ENCODE measurements at places on chromosomes 6 and 20.

- peak; percentile 30 for DNase-seq
Observed at GRCh38 chr6:97186416-97186999, 96.5 kb downstream of the MMS22L start.

GRCh38 chr6:79435746-79436145 is 101.5 kb downstream of the LCA5 start:
- DNase-seq = no peak

GRCh38 chr20:62732031-62732760 is 23.6 kb downstream of the NTSR1 start:
- no peak for DNase-seq

- DNase-seq = no peak
Observed at GRCh38 chr20:46970937-46971630, 76.4 kb downstream of the EYA2 start.

- DNase-seq = no peak
Observed at GRCh38 chr20:49276161-49276960, 1.5 kb downstream of the ZNFX1 start.

DNA sequence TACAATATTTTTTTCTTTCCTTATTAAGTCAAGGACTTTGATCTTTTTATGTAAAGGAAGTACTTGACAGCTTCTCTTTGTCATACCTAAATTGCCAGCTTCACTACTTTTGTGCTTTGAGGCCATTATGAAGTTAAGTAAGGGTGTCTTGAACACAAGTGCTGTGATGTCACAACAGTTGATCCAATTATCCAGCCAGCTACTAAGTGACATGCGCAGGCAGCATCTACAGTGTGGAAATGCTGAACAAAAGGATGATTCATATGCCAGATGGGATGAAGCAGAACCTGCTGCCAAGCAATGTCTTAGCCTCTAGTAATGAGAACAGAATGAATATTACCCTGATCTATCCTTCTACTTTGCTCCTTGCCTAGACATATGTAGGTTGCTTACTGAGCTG is 68.3 kb upstream of the TMEM244 start:
- no peak for DNase-seq

DNA sequence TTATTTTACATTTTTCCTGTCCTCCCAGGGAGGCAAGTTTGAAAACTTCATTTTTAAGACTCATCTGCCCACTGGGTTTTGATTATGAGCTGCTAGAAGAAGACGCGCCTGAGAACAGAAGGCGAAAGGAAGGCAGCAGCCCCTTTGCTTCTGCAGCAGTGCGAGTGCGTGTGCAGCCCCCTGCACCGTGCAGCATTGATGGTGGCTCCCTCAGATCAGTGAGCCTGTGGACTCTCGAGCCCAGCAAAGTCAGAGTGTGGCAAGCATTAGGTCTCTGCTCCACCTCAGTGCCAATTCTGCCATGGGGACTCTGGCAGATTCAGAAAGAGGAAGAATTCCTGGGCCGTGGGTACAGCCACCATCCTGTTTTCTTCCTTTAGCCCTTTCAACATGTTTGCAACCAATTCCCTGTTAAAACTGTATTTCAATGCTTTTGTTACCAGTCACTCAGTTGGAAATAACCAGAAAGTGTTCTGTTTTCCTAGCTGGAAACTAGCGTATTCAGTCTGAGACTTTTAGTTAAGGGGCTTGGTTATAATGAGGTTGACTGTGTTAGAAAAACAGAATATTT is 134.8 kb upstream of the OGFRL1 start:
- no peak for DNase-seq

DNA sequence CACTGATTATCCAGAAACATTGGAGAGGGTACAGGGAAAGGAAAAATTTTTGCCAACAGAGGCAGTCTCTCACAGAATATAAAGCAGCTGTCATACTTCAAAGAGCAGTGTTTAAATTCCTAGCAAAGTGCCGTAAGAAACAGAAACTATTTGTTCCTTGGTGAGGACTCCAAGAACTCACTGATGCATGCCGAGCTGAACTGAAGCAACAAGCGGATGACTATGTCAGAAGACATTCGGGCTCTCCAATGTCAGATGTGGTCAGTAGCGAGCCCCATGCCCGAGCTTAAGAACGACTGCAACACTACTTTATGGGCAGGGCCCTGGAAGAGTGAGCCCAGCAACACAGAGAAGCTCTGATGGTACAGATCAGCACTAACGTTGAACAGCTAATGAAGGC is 54.7 kb downstream of the OR2B6 start:
- DNase-seq = no peak

GRCh38 chr6:110493253-110493800 is 16.9 kb upstream of the SLC22A16 start:
- no peak for DNase-seq

DNA sequence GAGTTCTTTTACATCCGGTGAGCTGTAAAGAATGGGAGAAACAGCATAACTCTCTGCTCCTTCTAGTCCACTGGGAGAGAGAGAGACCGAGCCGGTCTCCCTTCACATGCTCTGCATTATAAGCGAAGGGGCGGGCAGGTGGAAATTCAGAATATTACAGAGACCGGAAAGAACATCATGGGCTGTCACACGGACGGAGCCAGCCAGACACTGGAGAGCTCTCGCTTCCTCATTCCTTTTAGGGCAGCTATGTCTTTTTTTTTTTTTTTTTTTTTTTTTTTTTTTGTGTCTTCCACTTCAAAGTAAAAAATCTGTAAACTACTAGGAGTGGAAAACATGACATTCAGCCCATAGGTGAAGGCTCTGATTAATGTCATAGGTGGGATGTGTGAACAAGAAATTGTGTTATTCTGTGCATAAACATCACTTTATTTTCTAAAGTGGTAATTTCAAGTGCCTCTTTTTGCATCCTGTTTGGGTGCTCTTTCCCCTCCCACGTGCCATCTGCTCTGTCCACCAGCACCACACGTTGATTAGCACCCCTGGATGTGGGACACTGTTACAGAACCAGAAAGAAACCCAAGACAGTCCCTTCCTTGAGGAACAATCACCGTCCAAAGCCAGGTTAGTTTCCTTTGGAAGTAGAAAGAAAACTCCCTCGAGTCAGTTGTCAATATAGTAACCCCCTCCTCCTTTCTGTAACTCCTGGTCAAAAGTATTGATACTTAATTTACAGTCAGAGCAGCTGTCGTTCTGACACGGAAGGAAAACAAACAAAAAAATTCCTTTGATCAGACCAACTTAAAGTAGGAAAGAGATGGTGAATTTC is at the start of gene TAGAP:
Gene TAGAP (minus strand): TSS at position 93 of the 829 bp plus-strand sequence. CDS start 845 bp downstream, outside the sequence.
- peak; percentile 77 for DNase-seq

DNA sequence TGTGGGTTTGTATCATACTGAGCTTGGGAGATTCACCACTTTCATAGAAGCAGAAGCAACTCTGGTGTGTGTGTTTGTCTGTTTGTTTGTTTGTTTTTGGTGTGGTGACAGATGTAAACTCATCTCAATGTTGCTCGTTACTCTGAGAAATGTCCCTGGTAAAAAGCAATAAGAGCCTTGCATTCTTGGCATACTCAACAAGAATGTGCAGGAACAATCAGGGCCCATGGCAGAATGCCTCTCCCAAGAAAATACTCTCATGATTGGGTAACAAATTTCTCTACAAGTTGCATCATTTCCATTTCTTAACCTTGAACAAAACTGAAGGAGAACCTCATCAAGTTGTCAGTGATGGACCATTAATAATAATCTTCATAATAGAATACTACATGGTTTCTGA is 43.0 kb upstream of the PKHD1 start:
- no peak for DNase-seq

- no peak for DNase-seq
Observed at GRCh38 chr6:168892031-168892430, 361.6 kb downstream of the THBS2 start.

- no peak for DNase-seq
Observed at GRCh38 chr20:62546606-62547005, 70.8 kb upstream of the GATA5 start.

DNA sequence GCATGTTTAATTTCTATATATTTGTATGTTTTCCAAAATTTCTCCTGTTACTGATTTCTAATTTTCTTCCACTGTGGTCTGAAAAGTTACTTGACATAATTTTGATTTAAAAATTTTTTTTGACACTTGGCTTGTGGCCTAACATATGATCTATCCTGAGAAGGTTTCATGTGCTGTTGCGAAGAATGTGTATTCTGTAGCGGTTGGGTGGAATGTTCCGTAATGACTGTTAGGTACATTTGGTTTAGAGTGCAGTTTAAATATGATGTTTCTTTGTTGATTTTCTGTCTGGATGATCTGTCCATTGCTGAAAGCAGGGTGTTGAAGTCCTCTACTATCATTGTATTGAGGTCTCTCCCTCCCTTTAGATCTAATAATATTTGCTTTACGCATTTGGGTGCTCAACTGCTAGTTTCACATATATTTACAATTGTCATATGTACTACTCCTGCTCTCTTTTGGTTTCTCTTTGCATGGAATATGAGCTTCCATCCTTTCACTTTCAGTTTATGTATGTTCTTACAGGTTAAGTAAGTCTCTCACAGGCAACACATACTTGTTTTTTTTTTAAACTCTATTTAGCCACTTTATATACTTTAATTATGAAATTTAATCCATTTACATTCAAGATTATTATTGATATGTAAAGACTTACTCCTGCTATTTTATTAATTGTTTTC is 19.5 kb upstream of the EDN1 start:
- DNase-seq = no peak

- DNase-seq = peak; percentile 38
Observed at GRCh38 chr20:38181207-38181801, 16.2 kb upstream of the TGM2 start.

GRCh38 chr6:126535138-126535537 is 195.2 kb downstream of the CENPW start:
- no peak for DNase-seq

- no peak for DNase-seq
Observed at GRCh38 chr6:134060491-134061106, 8.2 kb upstream of the SLC2A12 start.

DNA sequence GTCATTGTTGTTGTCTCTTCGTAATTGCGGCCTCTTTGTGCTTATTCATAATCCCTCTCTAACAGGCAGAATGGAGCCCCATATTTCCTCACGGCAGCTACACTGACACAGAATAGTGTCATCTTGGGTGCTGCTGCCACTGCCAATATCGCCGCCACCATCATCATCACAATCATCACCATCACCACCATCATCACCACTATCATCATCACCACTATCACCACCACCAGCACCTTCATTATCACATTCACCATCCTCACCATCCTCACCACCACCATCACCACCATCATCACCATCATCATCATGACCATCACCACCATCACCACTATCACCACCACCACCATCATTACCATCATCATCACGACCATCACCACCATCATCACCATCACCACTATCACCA is 10.8 kb downstream of the NPBWR2 start:
- DNase-seq = no peak

DNA sequence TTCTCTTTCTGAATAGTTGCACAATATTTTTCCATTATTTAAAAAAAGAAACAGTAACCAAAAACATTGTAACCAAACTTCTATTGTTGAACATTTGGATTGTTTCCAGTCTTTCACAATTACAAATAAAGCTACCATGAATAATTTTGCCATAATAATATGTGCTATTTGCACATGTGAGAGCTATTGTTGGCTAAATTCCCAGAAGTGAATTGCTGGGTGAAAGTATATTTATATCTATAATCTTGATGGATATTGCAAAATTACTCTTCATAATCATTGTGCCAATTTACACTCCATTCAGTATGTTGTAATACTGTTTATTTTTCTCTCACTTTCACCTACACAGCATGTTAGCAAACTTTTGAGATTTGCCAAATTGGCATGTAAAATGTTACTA is 36.6 kb upstream of the SLC22A16 start:
- no peak for DNase-seq

DNA sequence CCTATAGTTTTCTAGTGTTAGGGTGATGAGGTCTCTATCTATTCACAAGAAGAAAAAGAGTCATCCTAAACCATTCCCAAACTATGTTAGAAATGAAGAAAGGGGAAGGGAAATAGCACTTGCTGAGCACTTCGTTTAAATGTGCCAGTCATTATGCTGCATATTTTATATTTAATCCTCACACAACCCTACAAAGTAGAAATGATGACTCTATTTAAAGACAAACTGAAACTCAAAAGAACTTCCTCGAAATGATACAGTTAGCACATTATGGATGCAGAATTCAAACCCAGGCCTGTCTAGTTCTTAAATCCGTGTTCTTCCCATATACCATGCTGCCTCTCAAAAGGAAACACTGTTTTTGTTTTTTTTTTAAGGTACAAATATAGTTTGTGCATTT is 174.6 kb downstream of the GMPR start:
- no peak for DNase-seq

GRCh38 chr20:1535420-1536175 is 21.9 kb downstream of the SIRPD start:
- peak; percentile 70 for DNase-seq

- no peak for DNase-seq
Observed at GRCh38 chr6:148771896-148772554, 25.2 kb downstream of the UST start.

DNA sequence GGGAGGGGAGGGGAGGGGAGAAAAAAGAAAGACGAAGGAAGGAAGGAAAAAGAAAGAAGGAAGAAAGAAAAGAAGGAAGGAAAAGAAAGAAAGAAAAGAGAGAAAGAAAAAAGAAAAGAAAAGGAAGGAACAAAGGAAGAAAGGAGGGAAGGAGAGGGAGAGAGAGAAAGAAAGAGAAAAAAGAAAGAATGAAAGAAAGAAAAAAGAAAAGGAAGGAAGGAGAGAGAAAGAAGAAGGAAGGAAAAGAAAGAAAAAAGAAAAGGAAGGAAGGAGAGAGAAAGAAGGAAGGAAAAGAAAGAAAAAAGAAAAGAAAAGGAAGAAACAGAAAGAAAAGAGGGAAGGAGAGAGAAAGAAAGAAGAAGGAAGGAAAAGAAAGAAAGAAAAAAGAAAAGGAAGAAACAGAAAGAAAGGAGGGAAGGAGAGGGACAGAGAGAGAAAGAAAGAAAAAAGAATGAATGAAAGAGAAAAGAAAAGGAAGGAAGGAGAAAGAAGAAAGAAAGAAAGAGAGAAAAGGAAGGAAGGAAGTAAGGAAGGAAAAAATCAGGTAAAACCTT is 225.3 kb downstream of the TPBG start:
- no peak for DNase-seq

DNA sequence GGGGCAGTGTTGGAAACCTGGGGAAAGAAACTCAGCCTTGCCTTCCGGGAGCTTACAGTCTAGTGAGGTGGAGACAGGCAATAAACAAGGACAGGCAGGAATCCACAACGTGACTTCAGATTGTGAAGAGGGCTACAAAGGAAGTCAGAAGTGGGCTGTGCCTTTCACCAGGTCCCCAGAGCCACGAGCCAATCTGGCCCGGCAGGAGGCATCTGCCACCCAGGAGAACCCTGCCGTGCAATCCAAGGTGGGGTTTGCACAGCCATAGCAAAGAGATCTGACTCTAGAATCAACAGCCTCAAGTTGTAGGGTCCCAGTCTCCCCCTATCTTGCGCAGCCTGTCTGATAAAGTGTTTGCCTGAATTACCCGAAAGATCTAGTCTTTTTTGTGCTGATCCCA is 5.5 kb downstream of the SLC32A1 start:
- DNase-seq = no peak

- DNase-seq = no peak
Observed at GRCh38 chr6:4084444-4085331, 5.8 kb upstream of the FAM217A start.

All from GM06990 (cell line).